ENCODE measurements at places on chromosomes 13 and 19.

DNA sequence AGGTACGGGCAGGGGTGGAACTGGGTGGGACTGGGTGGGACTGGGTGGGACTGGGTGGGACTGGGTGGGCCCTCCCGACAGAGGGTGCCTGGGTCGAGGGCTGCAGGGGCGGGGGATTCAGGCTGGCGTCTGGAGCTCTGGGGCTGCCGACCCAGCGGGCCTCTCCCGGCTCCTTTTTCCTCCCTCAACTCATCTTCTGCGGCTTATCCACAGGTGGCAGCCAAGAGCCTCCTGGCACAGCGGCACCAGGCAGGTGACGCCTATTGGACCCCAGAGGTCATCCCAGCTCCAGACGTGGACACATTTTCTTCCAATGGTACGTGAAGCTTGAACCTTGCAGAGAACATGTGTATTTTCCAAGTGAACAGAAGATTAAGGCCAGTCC is 533 bp downstream of the ZNF544 start:
- no peak for DNase-seq

- no peak for DNase-seq
Observed at GRCh38 chr13:46739447-46740098, 57.4 kb downstream of the ESD start.

DNA sequence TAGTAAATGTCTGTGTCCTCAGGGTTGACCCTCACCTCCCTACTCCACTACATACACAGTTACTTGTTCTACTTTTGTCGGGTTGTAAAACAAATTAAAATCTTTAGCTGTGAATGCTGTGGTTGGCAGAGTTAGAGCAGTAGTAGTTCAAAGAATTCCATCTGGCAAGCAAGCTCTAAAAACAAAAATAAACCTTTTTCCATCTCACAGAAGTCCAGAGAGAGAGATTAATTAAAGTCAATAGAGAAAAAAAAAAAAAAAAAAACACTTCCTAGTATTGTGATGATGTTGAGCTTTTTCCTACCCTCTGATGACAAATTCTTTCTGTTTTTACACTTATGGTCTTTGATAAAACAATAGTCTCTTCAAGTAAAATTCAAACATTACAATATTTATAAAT is 338.4 kb downstream of the PCDH17 start:
- DNase-seq: no peak

- no peak for DNase-seq
Observed at GRCh38 chr13:75621147-75621546, 15.0 kb upstream of the LMO7 start.

DNA sequence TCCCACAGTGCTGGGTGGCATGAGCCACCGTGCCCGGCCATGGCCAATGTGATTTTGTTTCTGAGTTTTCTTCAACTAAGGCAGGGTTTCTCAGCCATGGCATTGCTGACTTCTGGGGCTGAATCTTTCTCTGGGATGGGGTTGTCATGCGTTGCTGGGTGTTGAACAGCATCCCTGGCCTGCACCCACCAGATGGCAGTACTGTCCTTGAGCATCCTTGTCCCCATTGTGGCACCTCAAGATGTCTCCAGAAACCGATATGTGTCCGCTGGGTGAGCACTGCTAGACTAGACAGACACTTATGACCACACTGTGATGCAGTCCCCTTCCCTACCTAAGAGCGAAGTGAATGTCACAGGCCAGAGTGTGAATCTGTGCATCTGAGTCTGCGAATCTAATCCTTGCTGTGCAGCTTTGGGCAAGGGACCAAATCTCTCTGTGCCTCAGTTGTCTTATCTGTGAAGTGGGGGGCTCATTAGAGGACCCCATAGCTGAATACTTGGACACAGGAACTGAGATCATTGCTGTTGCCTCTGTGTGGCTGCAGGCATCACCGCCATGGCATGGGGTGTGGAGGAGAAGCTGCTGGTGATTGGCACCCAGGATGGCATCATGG is 50.3 kb upstream of the SIN3B start:
- DNase-seq: no peak

DNA sequence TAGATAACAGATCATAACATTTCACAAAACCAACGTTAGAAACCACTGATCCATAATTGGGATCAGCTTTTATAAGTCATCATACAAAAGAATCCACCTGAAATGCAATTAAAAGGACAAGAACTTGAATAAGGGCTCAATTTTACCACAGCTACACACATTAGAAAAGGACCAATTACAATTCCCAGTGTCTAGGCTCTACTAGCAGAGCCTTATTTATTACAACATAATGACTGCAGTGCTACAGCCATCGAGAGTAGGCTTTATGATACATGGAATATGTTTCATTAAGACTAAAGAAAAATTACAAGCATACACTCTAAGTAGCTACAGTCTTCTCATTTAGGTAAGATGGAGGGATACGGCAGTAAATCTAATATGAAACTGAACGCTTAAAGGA is 2.9 kb downstream of the RBM26 start:
- DNase-seq: no peak

DNA sequence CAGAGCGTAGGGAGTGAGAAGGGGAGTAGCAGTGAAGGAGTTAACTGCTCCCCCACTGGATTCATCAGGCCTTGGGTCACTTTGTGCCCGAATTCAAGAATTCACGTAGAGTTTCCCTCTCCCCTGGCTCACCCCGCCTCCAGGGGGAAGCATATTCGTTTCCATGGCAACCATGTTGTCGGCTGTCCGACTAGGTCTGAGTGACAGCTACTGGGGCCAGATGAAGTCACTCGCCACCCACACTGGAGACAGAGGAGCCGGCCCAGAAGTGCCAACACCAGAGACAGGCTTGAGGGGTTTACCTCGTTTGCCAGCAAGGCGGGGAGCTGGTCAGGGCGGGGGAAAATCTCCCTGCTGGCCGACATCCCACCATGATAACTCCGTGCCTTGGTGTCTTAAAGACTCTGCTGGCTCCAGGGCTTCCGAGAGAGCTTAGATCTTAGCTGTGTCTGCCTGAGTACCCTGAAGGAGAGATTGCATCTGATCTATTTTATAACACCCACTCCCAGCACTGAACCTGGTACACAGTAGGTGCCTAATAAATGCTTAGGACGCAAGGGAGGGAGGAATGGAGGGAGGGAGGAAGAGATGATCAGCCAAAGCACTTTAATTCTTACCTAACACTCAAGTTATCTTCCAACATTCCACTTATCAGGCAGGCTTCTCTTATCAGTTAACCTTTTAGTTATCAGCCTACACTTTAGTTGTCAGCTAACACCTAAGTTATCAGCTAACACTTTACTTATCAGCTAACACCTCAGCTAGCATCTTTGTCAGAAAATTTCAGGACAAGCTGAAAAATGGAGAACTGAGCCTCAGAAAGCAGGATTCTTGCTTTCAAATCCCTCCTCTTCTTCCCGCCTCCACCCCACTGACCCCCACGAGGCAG is 57.2 kb upstream of the ZNRF4 start:
- DNase-seq: no peak

DNA sequence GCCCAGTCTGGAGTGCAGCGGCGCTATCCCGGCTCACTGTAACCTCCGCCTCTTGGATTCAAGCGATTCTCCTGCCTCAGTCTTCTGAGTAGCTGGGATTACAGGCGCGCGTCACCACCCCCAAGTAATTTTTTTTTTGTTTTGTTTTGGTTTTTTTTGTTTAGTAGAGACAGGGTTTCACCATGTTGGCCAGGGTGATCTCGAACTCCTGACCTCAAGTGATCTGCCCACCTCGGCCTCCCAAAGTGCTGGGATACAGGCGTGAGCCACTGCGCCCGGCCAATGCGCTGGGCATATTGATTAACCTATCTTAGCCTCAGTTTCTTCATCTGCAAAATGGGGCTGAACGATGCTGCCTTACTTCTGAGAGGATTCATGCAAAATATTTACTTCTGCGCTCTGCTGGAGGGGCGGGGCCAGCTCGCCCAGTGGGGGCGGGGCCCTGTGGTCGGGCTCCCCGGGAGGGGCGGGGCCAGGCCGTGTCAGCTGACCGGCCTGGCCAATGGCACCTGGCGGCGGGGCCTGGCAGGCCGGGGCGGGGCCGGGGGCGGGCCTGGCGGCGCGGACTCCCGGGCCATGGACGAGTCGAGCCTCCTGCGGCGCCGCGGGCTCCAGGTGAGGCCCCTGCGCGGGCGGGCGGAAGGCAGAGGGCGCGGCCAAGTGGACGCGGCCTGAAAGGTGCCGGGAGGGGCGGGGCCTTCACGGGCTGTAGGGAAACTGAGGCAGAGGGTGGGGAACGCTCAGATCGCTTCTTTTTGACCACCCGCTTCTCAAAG is at the start of gene MAST3:
Gene MAST3 (plus strand): TSS at position 562 of the 776 bp plus-strand sequence. CDS start 15 bp downstream, at position 577.
- peak; percentile 77 for DNase-seq

DNA sequence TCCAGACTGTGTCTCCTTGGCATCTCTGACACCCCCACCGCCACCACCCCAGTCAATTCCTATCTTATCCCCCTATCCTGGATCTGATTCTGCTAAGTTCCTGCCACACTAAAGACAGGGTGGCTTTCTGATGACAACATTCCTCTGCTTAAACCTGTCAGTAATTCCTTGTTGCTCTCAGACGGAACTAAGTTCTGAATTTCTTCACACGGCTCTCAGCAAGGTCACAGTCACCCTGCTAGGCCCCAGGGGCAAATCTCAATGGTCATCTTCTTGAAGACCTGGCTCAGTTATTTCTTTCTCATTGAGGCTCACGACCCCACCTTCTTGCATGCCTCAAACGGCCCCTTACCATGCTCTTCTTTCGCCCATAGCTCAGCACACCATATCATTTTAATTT is 7.6 kb downstream of the ALOX5AP start:
- DNase-seq: no peak

- DNase-seq: no peak
Observed at GRCh38 chr13:46624821-46625220, 71.9 kb downstream of the LRCH1 start.

- DNase-seq: no peak
Observed at GRCh38 chr13:42883771-42884467, 102.5 kb downstream of the FAM216B start.

DNA sequence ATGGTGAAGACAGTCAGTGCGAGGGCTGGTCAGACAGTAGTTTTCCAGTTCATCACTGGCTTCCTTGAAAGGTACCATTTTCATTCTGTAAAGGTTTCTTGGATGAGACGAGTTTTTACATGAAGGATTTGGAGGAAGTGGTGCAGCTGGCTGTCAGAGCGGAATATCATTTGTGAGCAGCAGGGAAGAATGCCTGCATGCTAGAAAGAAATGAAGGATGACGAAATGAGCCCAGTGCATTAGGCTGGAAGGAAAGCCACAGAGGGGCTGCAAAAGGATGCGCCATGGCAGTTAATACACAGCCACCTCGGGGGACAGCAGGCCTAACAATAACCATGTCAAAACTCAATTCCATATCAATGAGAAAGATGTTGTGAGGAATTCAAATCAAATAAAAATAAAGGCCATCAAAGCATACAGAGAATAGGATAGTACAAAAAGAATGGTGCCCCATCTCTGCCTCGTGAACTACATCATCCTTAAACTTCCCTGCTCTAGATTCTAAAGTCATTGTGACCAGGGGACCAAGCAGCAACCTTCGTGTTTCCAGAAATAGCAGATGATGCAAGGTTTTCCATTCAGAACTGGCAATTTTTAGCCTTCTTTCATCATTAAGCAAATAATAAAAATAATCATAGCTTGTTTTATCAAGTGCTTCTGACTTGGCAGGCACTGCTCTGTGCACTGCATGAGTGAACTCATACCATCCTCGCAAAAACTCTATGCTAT is 504.2 kb downstream of the RFC3 start:
- DNase-seq: no peak

- DNase-seq: no peak
Observed at GRCh38 chr13:34816245-34816884, 125.7 kb upstream of the NBEA start.

DNA sequence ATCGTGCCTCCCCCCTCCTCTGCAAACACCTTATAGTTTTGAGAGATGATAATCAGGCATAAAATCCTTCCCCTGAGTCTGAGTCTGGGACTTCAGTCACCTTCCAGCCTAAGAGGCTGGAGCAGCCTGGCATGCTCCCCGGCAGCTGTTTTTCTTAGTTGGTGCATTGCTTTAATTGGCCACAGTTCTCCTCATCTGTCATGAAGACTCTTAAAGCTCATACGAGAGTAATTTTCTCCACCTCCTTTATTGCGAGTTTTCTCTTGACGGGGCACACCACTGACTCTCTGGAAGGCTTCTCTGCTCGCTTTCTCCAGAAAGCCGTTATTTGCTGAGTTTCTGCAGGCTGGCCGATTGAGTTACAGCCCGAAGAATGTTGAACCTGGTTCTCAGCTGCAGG is 310.5 kb downstream of the ATP8A2 start:
- no peak for DNase-seq

GRCh38 chr19:21134934-21135366 is 6.9 kb upstream of the ZNF431 start:
- no peak for DNase-seq

DNA sequence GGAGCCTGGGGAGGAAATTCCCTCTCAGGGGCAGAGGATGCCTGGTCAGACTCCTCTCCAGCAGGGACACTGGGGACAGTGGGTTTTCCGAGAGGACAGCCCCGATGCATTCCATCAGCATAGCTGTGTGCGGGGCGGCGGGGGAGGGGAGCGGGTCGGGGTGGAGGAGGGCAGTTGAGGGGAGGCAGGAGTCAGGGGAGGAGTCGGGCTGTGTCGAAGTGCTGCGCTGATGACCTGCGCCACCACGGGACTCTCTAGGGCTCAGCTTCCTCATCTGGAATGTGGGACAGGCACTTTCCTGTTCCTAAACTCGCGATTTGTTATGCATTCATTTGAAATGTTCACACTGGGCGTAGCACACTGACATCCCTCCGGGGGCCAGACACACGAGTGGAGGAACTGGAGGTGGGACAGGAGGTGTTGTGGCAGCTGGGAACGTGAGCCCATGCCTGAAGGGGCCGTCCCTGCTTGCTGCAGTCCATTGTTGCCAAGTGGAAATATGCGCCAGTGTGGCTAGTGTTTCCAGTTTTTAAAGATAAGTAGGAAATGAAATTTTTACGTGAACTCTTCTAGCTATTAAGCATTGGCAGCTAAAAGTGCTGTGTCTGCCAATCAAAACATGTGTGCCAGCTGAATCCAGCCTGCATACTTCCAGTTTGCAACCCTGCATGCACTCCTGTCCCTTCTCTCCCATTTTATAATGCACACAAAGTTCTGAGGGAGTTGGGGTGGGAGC is 43.3 kb downstream of the FLT1 start:
- DNase-seq: no peak

DNA sequence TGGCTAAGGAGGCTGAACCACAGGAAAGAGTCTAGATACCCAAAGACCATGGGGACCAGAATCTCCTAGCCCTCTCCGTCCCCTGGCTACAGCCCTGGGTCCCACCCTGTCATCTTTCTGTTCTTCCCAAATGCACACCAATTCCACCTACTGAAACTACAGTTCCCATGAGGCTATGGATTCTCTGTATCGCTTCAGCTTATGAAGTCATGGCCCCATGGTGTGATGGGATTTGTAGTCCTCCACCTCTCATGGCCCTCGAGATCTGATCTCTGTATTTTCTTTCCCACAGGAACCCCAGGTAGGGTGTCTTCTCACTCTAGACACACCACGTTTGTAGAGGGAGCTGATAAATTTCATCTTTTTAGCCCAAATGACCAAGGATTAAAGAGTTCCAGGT is 11.8 kb downstream of the PTPRH start:
- DNase-seq: no peak
